Activated naive CD4-positive, alpha-beta T cell (primary cell): ENCODE measurements at places on chromosomes 7 and 10.
A peak's percentile ranks its signal among the peaks of the same experiment; 100 is the strongest.

DNA sequence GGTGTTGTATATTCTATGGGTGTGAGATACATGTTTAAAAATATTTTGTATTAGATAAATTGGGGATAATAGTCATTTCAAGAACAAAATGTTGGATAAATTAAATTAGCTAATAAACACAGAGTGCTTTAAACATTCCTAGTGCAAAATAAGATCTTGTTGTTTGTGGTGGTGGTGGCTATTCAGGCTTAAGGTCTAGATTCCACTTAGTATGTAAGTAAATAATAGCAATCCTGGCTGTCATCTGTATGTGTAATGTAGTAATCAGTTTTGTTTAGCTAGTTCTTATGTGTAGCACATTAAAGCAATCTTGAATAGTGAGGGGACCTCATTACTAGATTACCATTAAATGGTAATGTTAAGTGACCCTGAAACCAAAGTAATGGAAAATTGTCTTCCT lies 48.7 kb downstream of the KAT6B start:
- no peak for DNase-seq

DNA sequence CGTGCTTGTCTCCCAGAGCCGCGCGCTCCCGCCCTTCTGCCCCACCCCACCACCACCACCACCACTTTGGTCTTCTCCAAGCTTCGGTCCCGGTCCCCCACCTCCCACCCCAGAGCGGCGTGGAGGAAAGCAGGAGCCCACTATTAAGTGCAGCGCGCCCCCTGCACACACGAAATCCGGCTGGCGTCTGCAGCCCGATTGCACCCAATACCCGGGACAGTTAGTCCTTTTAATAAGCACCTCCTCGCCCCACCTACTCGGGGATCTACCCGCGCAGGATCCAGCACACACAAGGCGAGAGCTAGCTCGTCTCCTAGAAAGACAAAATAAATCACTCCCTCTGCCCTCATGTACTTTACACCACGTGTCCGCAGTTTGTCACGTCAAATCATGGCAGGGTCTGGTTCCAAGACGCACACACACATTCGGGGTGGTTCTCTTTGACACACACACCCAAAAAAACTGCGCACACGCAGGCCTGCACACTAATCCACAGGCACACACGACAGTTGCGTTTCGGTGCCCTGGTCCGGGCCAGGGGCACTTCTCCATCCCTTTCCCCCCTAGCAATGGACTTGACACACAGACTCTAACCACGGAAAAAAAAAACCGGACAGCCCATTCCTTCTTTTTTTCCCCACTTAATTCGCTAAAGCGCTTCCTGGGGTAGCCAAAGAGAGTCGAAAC lies 1.6 kb downstream of the SFMBT2 start:
- DNase-seq = peak; percentile 21

DNA sequence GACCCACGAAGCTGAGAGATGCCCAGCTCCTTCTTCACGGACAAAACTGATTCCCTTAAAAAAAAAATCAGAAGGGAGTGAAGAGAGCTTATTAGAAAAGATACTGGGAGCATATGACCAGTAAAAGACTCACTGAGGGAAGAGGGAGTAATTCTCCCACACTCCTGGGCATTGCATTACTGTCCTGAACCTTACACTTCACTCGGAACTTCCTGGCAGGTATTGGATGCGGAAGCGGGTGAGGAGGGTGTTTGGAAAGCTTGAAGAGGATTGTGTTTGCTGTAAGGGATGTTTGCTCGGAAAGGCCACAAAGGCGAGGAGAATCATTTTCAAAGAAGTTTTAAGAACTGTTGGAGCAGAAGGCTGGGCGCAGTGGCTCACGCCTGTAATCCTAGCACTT lies 375 bp downstream of the HKDC1 start:
- DNase-seq = no peak

DNA sequence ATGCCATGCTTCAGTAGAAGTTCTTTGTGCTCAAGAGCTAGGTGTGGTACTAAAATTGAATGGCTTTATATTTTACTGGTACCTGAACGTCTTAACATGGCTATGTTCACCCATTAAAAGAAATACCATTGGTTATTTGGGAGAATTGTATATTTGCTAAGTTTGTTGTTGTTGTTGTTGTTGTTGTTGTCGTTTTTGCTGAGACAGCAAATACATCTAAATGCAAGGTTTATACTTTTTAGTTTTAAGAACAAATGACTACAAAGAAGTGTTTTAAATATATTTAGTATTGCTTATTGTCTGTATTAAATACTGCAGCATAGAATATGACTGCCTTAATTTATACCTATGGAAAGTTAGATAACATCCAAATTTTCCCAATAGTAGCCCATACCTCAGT lies 66.9 kb downstream of the HECW1 start:
- no peak for DNase-seq

DNA sequence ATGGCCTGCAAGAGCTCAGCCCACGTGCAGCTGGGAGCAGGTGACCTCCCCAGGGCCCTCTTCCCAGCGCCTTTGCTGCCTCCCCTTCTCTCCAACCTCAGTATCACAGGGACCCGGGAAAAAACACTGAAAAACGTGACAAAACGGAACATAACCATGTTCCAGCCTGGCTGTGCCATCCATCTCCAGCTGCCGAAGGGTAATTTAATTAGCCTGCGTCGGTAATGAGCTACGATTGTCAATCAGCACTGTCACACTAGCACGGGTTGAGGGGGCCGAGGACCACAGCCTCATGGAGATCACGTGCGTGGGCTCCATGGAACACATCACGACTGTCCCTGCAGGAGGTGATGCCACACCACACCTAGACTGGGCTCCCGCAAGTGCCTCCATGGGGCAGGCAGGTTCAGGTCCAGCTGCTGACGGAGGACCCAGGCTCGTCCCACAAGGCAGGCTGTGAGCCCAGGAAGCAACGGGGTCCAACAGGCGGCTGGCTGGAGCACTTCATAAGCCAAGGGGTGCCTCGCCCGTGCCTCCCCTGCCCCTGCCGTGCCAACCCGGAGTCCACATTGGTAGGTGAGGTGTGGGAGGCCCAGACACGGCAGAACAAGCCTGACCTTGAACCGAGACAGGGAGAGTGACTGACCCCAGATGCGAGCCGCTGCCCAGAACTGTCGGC lies 199.5 kb downstream of the ELFN1 start:
- no peak for DNase-seq
